ENCODE measurements at places on chromosomes 2 and 18.

- DNase-seq, result no peak
Measured at GRCh38 chr18:48803951-48804855, 146.6 kb downstream of the SMAD7 start.

DNA sequence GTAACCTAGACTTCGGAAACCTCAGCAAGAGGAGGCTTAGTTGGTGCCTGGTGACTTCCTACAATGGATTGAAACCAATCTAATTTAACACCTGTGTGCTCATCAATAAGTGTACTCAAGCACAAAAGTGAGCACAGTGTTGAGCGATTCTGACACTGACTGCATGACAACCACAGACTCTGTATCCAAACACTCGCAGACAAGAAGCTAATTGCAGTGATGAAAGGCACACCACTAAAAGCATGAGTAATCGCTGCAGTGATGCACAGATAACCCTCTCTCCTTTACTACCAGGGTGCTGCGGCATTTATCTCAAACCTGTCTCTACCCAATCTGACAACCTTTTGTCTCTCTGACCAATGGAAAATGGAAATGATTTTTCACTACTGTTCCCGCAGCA, 168.1 kb downstream of the AFF3 start:
- DNase-seq, result peak; percentile 38

DNA sequence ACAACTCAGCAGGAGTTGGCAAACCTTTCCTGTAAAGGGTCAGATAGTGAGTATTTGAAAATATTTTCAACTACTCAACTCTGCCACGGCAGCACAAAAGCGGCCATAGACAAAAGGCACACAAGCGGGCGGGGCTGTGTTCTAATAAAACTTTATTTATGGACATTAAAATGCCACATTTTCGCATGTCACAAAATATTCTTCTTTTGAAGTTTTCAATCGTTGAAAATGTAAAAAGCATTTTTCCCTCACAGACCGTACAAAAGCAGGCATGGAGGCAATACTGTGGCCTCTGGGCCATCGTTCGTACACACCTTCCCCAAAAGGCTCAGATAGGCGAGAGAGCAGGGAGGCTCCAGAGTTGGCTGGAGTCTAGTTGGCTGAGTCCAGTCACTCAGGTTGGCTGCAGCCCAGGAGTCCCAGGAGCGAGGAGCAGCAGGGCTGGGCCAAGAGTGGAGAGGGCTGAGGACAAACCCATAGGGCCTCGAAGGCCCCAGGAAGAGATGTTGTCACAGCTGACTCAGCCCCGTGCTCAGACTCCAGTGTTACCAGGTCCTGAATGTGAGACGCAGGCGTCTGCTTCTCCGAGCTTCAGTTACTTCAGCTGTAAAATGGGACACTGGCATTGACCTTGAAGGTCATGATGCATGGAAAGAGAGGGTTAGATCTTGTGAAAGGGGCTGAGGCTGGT, 42.5 kb downstream of the SDC1 start:
- DNase-seq, result no peak

GRCh38 chr2:85394976-85395375, 15.2 kb downstream of the CAPG start:
- DNase-seq, result no peak

- DNase-seq, result no peak
Measured at GRCh38 chr18:2587788-2588187, 16.4 kb downstream of the NDC80 start.

- no peak for DNase-seq
Measured at GRCh38 chr2:117996525-117996924, 17.3 kb downstream of the CCDC93 start.

DNA sequence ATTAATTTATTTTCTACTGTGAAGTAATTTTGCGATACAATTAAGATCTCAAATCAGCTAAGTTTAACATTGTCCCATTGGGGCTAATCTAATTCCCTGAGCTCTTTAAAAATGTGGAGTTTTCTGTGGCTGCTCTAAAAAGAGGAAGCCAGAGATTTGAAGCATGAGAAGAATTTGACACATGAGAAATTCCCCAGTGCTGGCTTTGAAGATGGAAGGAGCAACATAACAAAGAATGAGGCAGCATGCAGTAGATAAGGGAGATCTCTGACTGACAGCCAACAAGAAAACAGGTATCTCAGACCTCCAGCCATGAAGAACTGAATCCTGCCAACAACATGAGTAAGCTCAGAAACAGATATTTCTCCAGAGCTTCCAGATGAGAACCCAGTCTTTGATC, 308.4 kb downstream of the ZNF804A start:
- DNase-seq, result no peak

- DNase-seq, result no peak
Measured at GRCh38 chr2:120283649-120284048, 31.0 kb downstream of the RALB start.

GRCh38 chr18:59560556-59560955, 136.7 kb downstream of the CCBE1 start:
- DNase-seq, result no peak

- DNase-seq, result no peak
Measured at GRCh38 chr18:32358075-32358474, 112.6 kb downstream of the GAREM1 start.

GRCh38 chr2:157628477-157629415, at the start of gene ACVR1C:
TSS of gene ACVR1C (minus strand) at chr2:157628864. CDS start at chr2:157628644, 220 bp downstream.
- DNase-seq, result peak; percentile 85

- DNase-seq, result no peak
Measured at GRCh38 chr18:48709371-48710062, 170.7 kb downstream of the CTIF start.

DNA sequence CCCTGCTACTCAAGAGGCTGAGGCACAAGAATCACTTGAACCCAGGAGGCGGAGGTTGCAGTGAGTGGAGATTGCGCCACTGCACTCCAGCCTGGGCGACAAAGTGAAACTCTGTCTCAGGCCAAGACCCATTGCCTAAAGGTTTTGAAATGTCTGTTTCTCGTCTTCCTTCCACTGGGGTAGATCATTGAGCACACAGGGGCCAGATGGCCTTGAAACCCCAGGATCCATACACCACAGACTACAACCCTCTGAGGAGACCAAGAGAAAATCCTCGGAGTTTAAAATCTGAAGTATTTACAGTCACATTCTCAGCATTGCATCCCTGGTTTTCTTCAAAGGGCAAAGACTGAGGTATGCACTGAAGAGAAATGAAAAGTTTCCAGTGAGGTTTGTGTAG, 7.1 kb upstream of the EPAS1 start:
- DNase-seq, result no peak

- no peak for DNase-seq
Measured at GRCh38 chr2:152411154-152411553, 76.2 kb downstream of the FMNL2 start.

GRCh38 chr2:11458753-11459152, 7.2 kb downstream of the E2F6 start:
- no peak for DNase-seq

DNA sequence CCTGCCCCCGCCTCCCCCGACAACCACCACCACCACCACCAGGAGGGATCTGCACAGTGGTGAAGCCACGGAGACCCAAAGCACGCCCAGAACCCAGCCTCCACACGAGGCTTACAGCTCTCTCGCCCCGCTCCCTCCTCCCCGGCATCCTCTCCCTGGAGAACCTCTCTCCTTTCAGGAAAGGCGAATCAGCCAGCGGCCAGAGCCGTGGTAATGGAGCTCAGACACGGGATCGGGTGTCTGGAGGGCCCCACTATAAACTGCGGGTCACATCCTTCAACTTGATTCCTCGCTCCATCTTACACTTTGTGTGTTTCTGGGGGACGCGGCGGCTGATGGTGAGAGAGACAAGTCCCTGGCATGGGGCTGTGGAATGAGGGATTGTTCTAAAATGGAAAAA, 271.5 kb upstream of the SIX2 start:
- no peak for DNase-seq

- no peak for DNase-seq
Measured at GRCh38 chr2:236604575-236605344, 35.1 kb downstream of the ACKR3 start.

GRCh38 chr2:120896901-120897300, 161.2 kb downstream of the GLI2 start:
- no peak for DNase-seq

- no peak for DNase-seq
Measured at GRCh38 chr2:128290356-128290755, 28.3 kb downstream of the HS6ST1 start.
